ENCODE measurements at places on chromosomes 4 and X.

GRCh38 chr4:41260116-41260733, 3.5 kb downstream of the UCHL1 start:
- no peak for DNase-seq

DNA sequence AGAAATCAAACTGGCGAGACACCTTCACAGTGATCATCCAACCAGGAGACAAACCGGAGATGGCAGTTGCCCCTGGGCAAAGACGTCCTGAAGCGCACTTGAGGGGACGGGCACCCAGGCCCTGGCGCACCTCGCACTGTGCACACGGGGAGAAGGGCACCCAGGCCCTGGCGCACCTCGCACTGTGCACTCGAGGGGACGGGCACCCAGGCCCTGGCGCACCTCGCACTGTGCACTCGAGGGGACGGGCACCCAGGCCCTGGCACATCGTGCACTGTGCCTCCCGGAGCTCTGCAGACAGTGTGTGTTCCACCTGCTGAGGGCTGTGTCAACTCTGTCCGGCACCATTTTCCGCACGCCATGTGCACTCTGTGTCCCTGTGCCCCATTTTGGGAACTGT, 34.6 kb upstream of the CPLX1 start:
- DNase-seq, result no peak

- no peak for DNase-seq
Measured at GRCh38 chr4:184825141-184825895, 450 bp downstream of the ACSL1 start.

- no peak for DNase-seq
Measured at GRCh38 chr4:41050880-41051775, 163.2 kb downstream of the APBB2 start.

DNA sequence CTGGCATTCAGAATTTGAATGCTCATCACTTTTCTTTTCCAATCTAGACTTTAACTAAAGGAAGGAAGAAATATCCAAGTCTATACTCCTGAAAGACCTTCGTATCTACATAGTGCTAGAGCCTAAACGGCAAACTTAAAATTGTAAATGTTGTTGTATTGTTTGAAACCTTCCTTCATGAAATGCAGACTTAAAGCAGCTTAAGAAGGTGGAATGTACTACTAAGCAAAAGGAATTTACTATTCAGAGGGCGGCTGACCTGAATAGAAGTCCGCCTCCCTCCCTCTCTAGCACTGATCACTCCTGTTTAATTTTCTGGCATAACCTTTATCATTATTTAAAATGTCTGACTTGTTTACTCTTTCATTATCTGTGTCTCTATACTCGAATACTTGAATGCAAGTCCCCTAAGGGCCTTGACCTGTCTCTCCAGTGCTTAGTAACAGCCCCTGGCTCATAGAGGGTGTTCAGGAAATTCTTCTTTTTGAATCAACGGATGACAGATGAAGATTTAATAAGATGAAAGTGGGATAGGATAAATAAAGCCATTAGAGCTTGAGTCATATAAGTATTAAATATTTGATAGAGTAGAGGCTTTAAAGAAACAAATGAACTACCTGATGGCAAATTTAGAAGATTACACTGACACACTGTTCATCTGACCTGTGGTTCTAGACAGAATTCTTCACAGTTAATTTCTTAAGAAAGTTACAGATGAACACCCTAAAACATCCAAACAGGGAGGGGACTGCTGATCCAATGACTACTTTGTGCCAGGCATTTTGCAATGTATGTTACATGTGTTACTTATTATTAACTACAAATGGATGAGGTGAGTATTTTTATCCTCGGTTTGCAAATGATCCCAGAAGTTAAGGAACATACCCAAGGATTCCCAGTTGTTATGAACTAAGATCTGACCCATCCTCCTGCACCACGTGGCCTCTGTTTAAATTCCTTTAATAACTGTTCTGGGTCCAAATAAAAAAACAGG, 20.2 kb upstream of the RBPJ start:
- no peak for DNase-seq

DNA sequence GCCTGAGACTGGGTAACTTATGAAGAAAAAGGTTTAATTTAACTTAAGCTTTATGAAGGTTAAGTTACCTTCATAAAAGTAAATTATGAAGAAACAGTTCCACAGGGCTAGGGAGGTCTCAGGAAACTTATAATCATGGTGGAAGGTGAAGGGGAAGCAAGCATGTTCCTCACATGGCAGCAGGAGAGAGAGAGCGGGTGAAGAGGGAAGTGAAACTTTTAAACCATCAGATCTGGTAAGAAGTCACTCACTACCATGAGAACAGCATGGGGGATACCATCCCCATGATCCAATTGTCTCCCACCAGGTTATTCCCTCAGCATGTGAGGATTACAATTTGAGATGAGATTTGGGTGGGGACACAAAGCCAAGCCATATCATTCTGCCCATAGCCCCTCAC, 944.7 kb upstream of the NDST4 start:
- no peak for DNase-seq

Data from AML-193 (cell line).